ENCODE measurements at places on chromosomes 6 and 20.

- no peak for DNase-seq
Observed at GRCh38 chr6:91098006-91098405, 511.1 kb upstream of the MAP3K7 start.

DNA sequence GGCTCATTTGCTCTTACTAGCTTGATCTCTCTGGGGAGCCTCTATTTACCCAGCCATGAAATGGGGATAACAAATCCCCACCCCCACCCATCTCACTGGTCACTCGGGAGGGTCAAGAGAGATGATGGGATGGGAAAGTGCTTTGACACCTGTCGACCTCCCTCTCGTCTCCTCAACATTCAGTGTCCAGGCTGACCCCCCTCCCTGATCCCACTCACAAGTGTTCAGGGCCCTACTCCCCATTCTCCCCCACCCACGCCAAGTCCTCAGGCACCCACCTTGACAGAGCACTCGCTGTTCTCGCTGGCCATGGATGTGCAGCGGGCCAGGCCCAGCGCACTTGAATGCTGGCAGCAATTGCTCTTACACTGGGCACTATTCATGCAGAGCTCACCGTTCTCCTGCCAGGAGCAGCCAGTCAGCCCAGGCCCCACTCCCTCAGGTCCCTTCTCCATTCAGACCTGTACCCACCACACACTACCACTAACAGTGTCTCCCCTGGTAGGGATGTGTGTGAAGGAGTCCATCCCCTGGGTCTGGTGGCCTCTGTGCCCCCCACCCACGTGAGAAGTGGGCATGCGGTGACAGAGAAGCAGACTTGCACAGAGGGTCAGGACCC is 1.6 kb downstream of the CLPS start:
- no peak for DNase-seq

- no peak for DNase-seq
Observed at GRCh38 chr6:109740787-109741186, 49.7 kb downstream of the FIG4 start.

GRCh38 chr6:31740397-31741223 is 805 bp downstream of the MSH5 start:
- DNase-seq, result no peak

DNA sequence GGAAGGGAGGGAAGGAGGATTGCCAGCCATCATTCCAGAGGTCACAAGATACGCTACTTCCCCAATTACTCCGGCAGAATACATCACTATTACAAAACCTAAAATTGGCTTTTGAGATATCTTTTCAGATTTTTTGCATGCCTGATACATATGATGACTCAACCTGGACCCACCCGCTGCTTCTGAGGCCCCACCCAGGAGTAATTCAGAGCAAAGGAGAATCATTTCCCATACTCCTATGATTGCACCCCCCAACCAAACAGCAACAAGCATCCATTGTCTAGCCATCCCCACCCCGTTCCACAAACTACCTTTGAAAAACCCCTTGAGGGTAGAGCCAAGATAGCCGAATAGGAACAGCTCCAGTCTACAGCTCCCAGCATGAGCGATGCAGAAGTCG is 163.5 kb upstream of the GJE1 start:
- DNase-seq, result no peak

DNA sequence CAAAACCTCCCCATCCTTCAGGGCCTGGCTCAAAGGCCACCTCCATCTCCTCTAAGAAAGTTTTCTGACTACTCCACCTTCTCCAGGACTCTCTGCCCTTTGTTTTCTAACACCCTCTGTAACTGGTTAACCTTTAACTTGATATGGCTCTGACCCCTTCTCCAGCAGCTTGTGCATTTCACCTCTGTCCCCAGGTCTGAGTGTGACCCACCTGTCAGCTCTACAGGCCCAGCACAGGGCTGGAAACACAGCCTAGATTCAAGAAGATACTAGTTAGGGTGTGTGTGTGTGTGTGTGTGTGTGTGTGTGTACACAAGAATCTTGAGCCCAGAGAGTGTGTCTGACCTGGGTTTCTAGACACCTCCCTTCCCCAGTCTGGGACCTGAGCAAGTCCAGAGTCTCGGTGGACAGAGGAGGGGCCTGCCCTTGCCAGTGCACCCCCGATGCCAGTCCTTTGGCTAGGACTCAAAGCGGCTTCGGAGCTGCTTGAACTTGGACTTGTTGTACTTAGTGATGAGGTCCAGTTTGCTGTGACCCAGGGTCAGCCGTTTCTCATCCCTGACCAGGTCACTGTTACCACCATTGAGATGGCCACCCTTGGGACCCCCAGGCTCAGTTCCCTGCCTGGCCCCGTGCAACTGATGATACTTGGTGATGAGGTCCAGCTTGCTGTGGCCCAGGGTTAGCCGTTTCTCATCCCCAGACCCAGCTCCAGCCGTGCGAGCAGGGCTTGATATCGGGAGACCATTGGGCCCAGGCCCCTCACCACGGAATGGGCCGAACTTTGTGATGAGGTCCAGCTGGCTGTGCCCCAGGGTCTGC is 1.7 kb upstream of the EIF6 start:
- DNase-seq, result no peak

DNA sequence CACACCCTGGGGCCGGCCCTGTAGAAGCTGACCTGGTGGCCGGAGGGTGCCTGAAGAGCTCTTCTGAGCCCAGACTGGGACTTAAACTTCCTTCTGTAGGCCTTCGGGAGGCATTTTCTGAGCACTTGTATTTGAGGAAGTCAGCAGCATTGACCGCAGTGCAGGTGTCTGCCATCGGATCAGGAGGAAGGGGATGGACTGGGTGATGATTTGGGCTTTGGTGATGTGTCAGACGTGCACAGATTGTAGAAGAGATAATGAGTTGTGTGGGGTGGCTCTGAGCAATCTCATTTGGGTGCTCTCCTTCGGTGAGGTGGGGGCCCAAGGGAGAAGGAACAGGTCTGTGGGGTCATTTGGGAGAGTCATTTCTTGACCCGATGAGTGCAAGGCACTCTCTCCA is 150.9 kb downstream of the ARID1B start:
- DNase-seq, result no peak

DNA sequence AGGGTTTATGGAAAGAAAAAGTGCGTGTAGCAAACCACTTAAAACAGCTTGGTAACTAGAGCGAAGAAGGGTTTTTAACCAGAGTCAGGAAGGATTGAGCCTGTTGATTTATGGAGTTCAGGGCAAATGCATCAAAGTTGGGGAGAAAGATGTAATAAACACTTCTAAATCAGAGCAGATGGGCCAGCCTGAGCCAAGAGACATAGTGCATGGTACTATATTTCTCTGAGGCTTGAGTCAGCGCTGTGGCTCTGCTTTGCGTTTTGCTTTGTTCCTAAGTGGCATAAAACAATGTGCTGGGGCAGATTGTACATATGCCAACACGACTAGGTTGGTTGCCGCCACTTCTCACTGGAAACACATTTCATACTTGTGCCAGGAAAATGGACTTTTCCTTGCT is 111.3 kb downstream of the BCKDHB start:
- DNase-seq, result peak; percentile 20

GRCh38 chr6:2733736-2734480 is 16.8 kb downstream of the MYLK4 start:
- DNase-seq, result no peak

GRCh38 chr6:24078200-24078599 is 47.8 kb upstream of the NRSN1 start:
- peak; percentile 72 for DNase-seq

- DNase-seq, result no peak
Observed at GRCh38 chr6:168584249-168584648, 143.3 kb downstream of the SMOC2 start.

- no peak for DNase-seq
Observed at GRCh38 chr6:122780114-122780513, 598 bp downstream of the FABP7 start.

- DNase-seq, result peak; percentile 36
Observed at GRCh38 chr6:37473364-37474095, 26.2 kb downstream of the CCDC167 start.

GRCh38 chr6:169263836-169264608 is 10.4 kb upstream of the THBS2 start:
- DNase-seq, result peak; percentile 69

DNA sequence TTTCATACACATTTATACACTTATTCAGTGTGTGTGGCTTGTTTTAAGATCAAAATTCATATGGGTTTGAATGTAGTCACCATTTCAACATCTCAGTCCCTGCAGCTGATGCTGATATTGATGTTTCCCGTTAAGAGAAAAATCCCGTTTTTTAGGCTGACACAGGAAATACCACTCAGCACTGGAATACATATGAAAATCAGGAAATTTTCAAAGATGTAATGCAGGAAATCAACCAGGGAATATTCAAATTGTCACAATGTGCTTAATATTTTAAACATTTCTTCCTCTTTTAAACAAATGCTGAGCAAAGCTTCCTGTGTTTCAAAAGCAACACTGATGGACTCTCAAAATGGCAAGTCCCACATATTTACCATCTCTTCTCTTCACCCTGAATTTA is 94.5 kb upstream of the MARCKS start:
- no peak for DNase-seq

DNA sequence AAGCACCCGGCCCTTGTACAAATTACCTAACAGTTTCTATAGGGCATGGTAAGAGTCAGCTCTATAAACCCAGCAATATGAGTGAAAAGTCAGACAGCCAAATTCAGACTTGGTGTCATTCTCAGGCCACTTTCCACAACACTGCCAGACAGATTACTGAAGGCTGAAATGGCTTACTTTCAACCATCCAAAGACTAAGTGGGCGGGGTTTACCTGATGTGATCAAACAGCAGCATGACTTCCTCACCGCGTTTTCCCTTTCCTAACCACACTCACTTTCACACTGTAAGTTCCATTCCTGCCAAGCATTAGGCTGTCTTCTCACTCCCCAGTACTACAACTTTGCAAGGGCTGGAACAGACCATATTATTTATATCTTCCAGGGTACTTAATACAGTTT is 85.9 kb downstream of the SMLR1 start:
- no peak for DNase-seq

DNA sequence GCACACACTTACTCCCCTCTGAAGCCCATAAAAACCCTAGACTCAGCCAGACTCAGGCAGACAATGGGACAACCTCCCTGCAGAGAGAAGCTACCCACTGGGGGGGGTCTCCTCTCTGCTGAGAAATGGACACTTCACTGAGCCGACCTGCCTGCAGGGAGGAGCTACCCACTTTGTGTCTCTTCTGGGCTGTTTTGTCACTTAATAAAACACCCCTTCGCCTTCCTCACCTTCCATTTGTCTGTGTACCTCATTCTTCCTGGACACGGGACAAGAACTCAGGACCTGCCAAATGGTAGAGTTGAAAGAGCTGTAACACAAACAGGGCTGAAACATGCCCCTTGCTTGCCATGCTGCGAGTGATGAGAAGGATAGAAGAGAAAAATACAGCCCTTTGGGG is 151.7 kb upstream of the HDDC2 start:
- no peak for DNase-seq

GRCh38 chr20:33676121-33676520 is 1.9 kb upstream of the NECAB3 start:
- DNase-seq, result no peak

DNA sequence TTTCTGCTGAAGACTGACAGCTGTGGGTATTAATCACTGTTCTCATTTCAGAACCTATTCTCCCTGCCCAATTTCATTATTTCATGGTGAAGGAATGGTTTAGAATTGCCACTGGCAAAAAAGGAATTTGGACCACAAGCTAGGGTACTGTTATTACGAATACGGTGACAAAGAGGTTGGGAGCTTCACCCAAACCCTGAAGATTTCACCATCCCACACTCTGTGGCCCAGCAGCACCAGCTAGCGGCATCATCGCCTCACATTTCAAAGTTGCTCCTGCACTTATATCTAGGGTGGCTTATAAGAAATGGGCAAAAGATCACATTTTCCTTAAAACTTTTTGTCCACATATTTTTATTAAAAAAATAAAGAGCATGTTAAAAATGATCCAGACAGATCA is 236.1 kb downstream of the SYNDIG1 start:
- no peak for DNase-seq

DNA sequence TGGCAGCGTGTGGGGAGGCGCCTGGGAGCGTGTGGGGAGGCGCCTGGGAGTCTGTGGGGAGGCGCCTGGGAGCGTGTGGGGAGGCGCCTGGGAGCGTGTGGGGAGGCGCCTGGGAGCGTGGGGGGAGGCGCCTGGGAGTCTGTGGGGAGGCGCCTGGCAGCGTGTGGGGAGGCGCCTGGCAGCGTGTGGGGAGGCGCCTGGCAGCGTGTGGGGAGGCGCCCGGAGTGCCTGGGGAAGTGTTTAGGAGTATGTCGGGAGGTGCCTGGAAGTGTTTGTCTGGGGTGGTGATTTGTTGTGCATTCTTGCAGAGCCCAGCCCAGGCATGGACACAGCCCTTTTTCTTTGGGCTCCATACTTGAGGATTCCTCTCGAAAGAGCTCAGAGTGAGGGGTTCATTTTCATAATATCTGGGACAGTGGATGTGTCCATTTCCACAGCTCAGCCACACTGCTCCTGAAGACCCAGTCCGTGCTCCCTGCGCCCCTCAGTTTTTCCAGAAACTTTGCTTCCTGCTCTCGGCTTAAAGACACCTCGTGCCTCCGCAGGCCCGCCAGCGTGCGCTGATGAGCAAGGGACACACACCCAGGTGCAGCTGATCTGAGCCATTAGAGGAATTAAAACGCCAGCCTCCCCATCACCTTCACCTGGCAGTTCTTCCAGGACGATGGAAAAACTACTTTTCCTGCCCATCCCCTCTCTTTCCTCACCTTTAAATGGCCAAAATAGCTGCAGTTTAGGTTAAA is 172.2 kb upstream of the THBS2 start:
- DNase-seq, result no peak

GRCh38 chr6:22949967-22950366 is 380.6 kb downstream of the HDGFL1 start:
- DNase-seq, result no peak

GRCh38 chr6:152978058-152978457 is 4.8 kb downstream of the FBXO5 start:
- no peak for DNase-seq

DNA sequence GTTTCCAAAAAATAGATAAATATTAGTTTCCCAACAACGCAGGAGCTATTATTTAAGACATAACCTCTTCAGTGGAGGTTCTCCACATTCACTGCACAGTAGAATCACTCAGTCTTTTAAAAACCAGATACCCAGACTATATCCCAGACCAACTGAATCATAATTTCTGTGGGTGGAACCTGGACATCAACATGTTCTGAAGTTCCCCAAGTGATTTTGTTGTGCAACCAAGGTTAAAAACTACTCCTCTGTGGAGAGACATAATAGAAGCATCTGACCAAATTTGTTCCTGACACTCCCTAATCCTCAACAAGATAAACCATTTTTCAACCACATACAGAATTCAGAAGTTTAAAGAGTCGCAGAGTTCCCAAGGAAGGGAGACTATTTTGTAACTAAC is 42.3 kb downstream of the STK38 start:
- no peak for DNase-seq

Measured in Ammon's horn (tissue), 1 donor.